Bone marrow (tissue), 2 donors: ENCODE measurements at places on chromosomes 12 and 14.

DNA sequence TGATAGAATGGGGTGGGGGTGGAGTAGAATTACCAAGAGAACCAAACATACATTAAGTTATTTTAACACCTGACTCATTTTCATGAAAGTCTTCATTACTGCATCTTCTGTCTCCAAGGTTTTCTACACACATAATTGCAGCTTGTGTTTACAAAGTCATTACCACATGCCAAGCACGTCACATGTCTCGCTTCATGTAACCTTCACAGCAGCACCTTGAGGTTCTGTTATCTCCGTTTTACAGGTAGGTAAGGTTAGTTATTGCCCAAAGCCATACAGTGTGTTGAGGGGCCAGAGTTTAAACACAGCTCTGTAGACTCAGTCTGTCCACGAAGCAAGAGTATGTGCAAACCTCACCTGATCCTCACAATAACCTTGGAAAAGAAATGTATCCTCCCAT lies 64.3 kb upstream of the RBM19 start:
- no peak for DNase-seq

GRCh38 chr14:44963044-44963528 lies 1.1 kb downstream of the TOGARAM1 start:
- no peak for DNase-seq

DNA sequence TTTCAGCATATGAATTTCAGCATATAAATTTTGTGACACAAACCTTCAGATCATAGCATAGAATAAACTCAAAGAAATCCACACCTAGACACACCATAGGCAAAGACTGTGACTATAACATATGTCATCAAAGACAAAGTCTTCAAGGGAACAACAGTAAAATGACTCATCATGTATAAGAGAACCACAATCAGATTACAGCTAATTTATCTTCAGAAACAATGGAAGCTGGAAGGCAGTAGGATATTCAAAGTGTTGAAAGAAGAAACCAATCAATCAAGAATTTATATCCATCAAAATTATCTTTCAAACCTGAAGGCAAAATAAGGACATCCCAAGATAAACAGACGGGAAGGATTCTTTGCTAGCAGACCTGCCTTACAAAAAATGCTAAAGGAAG lies 29.0 kb downstream of the DLK1 start:
- DNase-seq, result no peak

GRCh38 chr14:35215110-35215813 lies 76.9 kb upstream of the PSMA6 start:
- DNase-seq, result no peak

GRCh38 chr12:62164036-62164435 lies 96.2 kb upstream of the USP15 start:
- no peak for DNase-seq

GRCh38 chr12:57178213-57178612 lies 30.8 kb upstream of the LRP1-AS start:
- no peak for DNase-seq

- DNase-seq, result no peak
Measured at GRCh38 chr12:94039914-94040313, 108.5 kb upstream of the PLXNC1 start.
